ENCODE measurements at places on chromosomes 16 and 17. TPM values are rescaled to one million over a fixed set of nuclear protein-coding genes. Genes with fewer than 3 reads are reported as not detected.
A peak's percentile ranks its signal among the peaks of the same experiment; 100 is the strongest.

- DNase-seq = no peak
- no peaks in the 10 kb centered on the region for H3K36me3 ChIP-seq
- H3K4me3 ChIP-seq = peak overlapping the region; percentile 70
- H3K27ac ChIP-seq = no peak overlapping the region
- peaks cover 6% of the 10 kb centered on the region for H3K4me1 ChIP-seq
- H3K27me3 ChIP-seq = peaks cover 36% of the 10 kb centered on the region
These were observed 21.2 kb upstream of the HOXB9 start for GRCh38 chr17:48647103-48647962.

DNA sequence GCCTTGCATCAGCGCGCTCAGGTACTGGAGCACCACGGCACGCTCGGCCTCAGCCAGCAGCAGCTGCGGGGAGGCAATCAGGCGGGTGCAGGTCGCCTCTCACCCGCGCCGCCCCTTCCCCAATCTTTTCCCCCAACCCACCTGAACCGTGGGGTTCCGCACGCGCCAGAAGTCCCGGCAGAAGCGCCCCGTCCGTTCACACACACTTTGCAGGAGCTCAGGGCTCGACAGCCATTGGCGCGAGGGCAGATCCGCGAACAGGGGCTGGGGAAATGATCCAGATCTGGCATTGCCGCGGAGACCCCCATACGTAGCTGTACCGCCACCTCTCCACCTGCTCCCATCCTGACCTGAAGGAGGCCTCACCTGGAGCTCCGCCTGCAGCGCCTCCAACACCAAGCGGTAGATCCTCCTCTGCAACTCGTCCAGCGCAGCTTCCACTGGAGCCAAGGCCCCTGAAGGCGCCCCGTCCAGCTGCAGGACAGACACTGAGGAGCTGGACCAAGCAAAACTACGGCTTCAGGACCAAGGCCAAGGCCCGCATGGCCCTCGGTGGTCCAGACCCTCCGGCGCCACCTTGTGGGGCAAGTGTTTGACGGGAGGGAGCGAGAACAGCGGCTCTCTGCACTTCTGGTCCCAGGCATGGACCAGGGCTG is 1.4 kb upstream of the MATCAP1 start:
- no peak overlapping the region for H3K27ac ChIP-seq
- no peaks in the 10 kb centered on the region for H3K27me3 ChIP-seq
- H3K4me1 ChIP-seq = peaks cover 15% of the 10 kb centered on the region
- H3K4me3 ChIP-seq = peak overlapping the region; percentile 79
- DNase-seq = peak; percentile 88

NGFR gene
- total RNA-seq = 0.16 TPM

DNA sequence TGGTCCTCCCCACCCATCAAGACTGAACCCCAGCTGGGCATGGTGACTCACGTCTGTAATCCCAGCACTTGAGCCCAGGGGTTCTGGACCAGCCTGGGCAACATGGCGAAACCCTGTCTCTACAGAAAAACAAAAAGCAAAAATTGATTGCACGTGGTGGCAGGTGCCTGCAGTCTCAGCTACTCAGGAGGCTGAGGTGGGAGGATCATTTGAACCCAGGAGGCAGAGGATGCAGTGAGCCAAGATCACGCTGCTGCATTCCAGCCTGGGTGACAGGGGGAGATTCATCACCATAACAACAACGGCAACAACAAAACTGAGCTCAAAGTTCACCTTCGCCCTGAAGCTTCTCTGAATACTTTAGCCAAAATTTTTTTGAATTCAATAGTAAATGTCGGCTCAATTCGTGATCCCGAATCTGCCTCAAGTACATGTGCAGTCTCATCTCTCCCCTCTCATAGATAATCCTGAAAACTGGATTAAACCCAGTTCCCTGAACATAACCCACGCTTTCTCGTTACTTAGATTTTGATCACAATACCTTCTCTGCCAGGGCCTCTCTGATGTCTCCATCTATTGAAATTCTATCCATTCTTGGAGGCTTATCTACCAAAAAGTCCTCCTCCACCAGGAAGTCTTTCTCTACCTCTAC is 13.5 kb upstream of the MYH10 start:
- H3K4me3 ChIP-seq = no peak overlapping the region
- no peaks in the 10 kb centered on the region for H3K27me3 ChIP-seq
- no peaks in the 10 kb centered on the region for H3K4me1 ChIP-seq
- no peak for DNase-seq

SPNS3 gene
- 2.2 TPM for total RNA-seq

DNA sequence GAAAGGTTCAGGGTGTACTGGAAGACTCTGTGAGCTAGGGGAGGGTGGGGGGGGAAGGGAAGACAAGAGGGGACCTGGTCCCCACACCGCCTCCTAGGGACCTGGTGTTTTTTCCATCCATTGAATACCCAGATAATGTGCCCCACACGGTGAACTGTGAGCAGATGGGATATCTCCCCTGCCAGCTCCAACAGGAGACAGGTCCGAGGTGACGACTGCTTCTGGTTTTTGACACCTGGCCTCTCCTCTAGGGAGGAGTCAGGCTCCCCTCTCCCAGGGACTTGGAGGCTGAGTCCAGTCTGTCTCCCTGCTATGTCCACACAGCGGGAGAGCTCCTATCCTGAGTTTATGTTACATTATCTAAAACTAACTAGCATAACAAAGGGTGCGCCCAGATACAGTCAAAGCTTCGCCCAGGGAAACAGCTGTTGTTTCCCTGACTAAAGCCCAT is 1.8 kb downstream of the MARVELD3 start:
- DNase-seq = no peak
- H3K4me1 ChIP-seq = no peaks in the 10 kb centered on the region

DNA sequence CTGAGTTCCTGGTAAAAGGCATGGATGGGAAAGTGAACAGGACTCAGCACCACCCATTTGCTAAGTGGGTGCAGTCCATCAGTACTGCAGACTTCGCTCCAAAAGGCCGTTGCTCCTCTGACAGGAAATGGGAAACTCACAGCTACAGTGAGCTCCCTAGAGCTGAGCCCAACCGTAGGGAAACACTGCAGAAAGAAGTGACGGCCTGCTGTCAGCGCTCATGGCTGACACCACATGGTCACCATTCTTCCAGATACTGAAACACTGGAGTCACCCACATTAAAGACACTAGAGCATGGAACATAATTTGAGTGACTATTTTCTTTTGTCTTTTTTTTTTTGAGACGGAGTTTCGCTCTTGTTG is 31.9 kb downstream of the UBE2O start:
- H3K4me3 ChIP-seq = no peak overlapping the region
- no peaks in the 10 kb centered on the region for H3K27me3 ChIP-seq
- H3K4me1 ChIP-seq = no peaks in the 10 kb centered on the region
- DNase-seq = no peak
- H3K36me3 ChIP-seq = peaks cover 11% of the 10 kb centered on the region

DNA sequence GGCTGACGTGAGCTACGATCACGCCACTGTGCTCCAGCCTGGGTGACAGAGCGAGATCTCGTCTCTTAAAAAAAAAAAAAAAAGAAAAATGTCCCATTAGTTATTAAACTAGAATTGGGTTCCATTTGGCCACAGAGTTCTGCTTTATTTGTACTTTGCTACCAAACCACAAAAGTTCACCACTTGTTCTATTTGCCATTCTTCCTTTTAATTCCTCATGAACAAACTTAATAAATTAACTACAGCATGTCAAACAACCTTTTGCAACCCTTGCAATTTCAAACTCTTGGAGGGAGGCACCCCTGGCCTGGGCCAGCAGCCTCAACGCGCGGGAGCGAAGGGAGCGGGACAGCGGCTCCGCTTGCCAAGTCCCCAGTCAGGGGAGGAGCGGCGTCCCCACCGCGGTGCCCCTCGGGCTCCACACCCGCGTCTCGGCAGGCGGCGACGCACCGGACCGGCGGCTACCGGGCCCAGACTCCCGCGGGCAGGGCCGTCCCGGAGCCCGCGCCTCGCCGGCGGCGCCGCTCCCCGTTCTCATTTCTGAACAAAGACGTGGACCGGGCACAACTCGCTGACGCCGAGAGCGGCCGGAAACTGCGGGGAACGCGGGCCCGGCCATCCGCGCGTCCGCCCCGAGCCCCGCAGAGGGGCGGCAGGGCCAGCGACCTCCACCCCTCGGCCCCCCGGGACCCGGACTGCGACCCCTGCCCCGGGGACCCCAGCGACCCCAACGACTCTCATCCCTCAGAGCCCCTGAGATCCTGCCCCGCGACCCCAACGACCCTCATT is 775 bp downstream of the CYTH1 start:
- peaks cover 6% of the 10 kb centered on the region for H3K36me3 ChIP-seq
- H3K27ac ChIP-seq = peak overlapping the region; percentile 94
- H3K27me3 ChIP-seq = no peaks in the 10 kb centered on the region
- peak overlapping the region; percentile 96 for H3K4me3 ChIP-seq

CCL3 gene
- total RNA-seq = 44.0 TPM

TEKT3 gene
- 0.49 TPM for total RNA-seq

DNA sequence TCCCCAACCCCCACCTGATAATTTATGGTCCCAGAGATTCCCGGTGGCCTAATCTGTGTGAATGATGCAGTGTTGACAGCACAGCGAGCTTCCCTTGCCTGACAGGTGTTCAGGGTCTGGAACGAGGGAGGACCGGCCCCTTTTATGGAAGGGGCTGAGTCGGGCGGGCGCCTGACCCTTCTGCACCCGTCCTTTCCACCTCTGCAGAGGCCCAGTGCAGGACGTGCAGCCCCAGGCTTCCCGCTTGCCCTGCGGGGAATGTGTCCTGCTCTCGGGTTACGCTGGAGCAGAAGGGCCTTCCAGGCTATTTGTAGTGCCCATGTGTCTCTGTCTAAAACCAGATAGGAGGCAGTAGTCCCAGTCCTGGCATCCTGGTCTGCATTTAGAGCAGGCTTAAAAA is 16.2 kb downstream of the SMTNL2 start:
- no peak overlapping the region for H3K4me3 ChIP-seq
- DNase-seq = no peak
- H3K27me3 ChIP-seq = no peaks in the 10 kb centered on the region
- H3K27ac ChIP-seq = no peak overlapping the region

- DNase-seq = peak; percentile 11
- H3K27ac ChIP-seq = no peak overlapping the region
- no peak overlapping the region for H3K4me3 ChIP-seq
- H3K36me3 ChIP-seq = no peaks in the 10 kb centered on the region
- H3K27me3 ChIP-seq = no peaks in the 10 kb centered on the region
These were observed 16.7 kb downstream of the TPSG1 start for GRCh38 chr16:1208239-1208830.

HCRT gene
- total RNA-seq = not detected

DNA sequence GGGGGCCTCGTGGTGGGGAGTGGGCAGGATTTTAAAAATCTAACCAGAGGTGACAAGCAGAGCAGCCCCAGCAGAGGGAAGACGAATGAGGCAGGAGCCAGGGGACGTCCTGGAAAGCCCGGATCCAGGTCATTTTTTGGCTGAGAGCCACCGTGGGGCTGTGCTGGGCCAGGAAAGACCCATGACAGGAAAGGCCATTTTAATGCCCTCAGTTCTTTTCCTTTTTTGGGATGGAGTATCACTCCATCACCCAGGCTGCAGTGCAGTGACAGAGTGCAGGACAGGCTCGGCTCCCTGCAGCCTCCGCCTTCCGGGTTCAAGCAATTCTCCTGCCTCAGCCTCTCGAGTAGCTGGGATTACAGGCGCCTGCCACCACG is 30.5 kb upstream of the JPH3 start:
- H3K4me3 ChIP-seq = no peak overlapping the region
- no peaks in the 10 kb centered on the region for H3K27me3 ChIP-seq
- H3K4me1 ChIP-seq = no peaks in the 10 kb centered on the region
- H3K27ac ChIP-seq = no peak overlapping the region
- DNase-seq = no peak

- peak overlapping the region; percentile 37 for H3K4me3 ChIP-seq
- H3K4me1 ChIP-seq = peaks cover 67% of the 10 kb centered on the region
- no peak for DNase-seq
- no peaks in the 10 kb centered on the region for H3K27me3 ChIP-seq
These were observed 952 bp downstream of the CD300A start for GRCh38 chr17:74467221-74467951.

KIAA0753 gene
- 17.9 TPM for total RNA-seq

GRCh38 chr16:62755938-62756337 is 719.7 kb upstream of the CDH8 start:
- no peak for DNase-seq
- no peaks in the 10 kb centered on the region for H3K4me1 ChIP-seq

EPOP gene
- total RNA-seq = 0.34 TPM

GRCh38 chr16:162271-162991 is 3.3 kb upstream of the HBM start:
- H3K27ac ChIP-seq = no peak overlapping the region
- H3K4me3 ChIP-seq = no peak overlapping the region
- DNase-seq = no peak
- H3K27me3 ChIP-seq = no peaks in the 10 kb centered on the region
- peaks cover 8% of the 10 kb centered on the region for H3K4me1 ChIP-seq

DNA sequence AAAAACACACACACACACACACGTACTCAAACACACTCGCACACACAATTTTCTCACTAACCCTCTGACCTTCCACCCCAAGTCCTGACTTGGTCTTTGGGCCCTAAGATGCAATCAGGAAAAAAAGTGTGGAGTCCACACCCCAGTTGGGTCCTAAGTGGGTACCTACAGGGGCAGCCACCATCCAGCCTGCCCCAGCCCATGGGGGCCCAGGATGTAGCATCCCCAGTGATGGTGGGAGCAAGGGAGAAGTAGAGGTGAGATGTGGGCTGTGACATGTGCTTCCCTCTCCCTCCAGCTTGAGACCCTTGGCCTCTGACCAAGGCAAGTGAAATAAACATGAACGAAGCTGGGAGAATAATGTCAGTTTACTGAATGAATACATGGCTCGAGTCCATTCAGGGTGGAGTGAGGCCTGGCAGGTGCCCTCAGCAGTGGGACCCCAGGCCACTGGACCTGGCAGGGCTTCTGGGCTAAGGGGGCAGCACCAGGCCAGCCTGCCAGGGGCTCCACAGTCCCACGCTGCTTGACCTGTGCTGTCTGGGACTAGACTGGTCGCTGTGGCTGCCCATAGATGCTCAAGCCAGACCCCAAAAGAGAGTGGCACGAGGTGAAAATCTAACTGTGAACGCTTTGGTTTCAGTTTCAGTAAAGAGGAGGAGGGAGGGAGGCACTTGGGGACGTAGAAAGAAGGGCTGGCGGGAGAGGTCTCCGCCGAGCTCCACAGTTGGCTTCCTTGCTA is 73.7 kb downstream of the MRC2 start:
- DNase-seq = no peak
- H3K36me3 ChIP-seq = no peaks in the 10 kb centered on the region
- H3K27me3 ChIP-seq = no peaks in the 10 kb centered on the region
- H3K27ac ChIP-seq = no peak overlapping the region

ALOXE3 gene
- 0.22 TPM for total RNA-seq

Data from naive thymus-derived CD4-positive, alpha-beta T cell (primary cell).